Sigmoid colon (tissue), 7 donors: ENCODE measurements at places on chromosomes 4 and X. TPM values are rescaled to one million over a fixed set of nuclear protein-coding genes. Genes with fewer than 3 reads are reported as not detected.
A peak's percentile ranks its signal among the peaks of the same experiment; 100 is the strongest.

The ZNF718 gene
- 7.8 TPM for total RNA-seq

The C1QTNF7 gene
- total RNA-seq, result 16.4 TPM

The EMCN gene
- 6.9 TPM for total RNA-seq

The CNKSR2 gene
- 3.3 TPM for total RNA-seq

DNA sequence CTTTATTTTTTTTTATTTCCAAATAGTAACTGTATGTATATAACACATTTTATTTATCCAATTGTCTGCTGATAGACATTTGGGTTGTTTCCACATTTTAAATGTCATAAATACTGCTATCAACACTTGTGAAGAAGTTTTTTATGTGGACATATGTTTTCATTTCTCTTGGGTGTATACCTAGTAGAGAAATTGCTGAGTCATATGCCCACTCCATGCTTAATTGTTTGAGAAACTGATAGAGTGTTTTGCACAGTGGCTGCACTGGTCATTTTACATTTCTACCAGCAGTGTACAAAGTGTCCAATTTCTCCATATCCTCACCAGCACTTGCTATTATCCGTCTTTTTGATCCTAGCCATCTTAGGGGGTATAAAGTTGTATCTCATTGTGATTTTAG lies 567.8 kb downstream of the GBA3 start:
- no peak overlapping the region for H3K4me3 ChIP-seq
- H3K4me1 ChIP-seq, result no peaks in the 10 kb centered on the region
- H3K36me3 ChIP-seq, result no peaks in the 10 kb centered on the region

- H3K4me1 ChIP-seq, result no peaks in the 10 kb centered on the region
- no peak overlapping the region for H3K4me3 ChIP-seq
- H3K36me3 ChIP-seq, result no peaks in the 10 kb centered on the region
- H3K27ac ChIP-seq, result no peak overlapping the region
- no peak for DNase-seq
- no peaks in the 10 kb centered on the region for H3K27me3 ChIP-seq
These were observed 244.6 kb upstream of the TENM3 start for GRCh38 chr4:181998398-181999295.

GRCh38 chr4:95238554-95238953 lies 310.2 kb downstream of the UNC5C start:
- no peak overlapping the region for H3K27ac ChIP-seq
- no peak for DNase-seq

DNA sequence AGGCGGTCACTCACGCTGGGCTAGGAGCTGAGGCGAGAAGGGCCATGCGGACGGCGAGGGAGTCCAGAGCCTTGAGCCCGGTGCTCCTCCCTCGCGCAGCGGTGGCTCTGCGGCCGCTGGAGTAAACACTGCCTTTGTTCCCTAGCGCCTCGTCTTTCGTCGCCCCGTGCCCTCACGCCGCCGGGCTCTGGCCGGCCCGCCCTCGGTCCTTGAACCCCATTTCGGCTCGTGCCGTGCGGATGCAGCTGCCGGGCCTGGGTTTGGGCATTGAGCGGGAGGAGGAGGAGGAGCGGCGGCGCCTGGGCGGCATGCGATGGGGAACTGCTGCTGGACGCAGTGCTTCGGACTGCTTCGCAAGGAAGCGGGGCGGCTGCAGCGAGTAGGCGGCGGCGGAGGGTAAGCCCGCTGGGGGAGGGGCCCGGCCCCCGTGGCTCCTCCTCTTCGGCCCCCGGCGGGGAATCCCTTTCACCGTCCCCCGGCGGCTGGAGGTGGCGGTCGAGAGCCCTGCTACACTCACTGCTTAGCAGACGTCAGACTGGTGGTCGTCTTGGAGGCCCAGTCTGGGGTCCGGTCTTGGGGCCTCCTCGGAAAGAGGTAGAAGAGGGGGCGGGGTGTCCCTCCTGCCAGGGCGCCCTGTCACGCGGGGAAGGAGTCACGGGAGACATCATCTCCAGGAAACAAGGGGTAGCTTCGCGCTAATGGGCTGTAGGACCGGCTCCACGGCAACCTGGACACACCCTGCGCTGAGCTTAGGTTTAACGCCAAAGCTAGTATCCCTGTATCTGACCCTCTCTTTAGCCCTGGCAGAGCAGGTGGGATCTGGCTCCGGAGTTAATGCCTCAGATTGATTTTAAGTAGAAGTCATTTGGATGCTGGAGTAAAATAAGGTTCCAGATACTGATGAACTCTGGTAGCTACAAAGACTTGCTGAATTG lies at the start of gene AP1AR:
AP1AR (plus strand) TSS at position 9 of the 935 bp plus-strand sequence; CDS start at position 314, 305 bp downstream.
- H3K36me3 ChIP-seq, result no peaks in the 10 kb centered on the region
- no peaks in the 10 kb centered on the region for H3K27me3 ChIP-seq
- H3K4me3 ChIP-seq, result peak within 1 kb of the TSS; percentile 77
- peak; percentile 92 for DNase-seq

DNA sequence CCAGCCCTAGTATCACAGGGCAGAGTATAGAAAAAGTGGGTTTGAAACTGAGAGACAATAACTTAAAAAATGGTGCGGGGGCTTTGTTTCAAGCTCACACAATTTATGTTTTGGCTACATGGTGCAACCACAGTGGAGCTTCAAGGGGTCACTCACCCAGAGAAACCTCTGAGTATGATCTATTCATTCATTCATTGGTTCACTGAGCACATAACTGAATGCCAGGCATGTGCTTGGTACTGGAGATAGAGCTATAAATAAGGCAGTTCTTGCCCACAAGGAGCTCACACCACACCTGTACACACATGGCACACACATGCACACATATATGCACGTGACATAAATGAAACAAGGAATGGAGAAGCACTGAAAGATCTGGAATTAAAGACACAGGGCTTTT lies 171.4 kb downstream of the NHS start:
- H3K36me3 ChIP-seq, result no peaks in the 10 kb centered on the region
- no peak for DNase-seq
- no peaks in the 10 kb centered on the region for H3K4me1 ChIP-seq
- H3K4me3 ChIP-seq, result no peak overlapping the region

DNA sequence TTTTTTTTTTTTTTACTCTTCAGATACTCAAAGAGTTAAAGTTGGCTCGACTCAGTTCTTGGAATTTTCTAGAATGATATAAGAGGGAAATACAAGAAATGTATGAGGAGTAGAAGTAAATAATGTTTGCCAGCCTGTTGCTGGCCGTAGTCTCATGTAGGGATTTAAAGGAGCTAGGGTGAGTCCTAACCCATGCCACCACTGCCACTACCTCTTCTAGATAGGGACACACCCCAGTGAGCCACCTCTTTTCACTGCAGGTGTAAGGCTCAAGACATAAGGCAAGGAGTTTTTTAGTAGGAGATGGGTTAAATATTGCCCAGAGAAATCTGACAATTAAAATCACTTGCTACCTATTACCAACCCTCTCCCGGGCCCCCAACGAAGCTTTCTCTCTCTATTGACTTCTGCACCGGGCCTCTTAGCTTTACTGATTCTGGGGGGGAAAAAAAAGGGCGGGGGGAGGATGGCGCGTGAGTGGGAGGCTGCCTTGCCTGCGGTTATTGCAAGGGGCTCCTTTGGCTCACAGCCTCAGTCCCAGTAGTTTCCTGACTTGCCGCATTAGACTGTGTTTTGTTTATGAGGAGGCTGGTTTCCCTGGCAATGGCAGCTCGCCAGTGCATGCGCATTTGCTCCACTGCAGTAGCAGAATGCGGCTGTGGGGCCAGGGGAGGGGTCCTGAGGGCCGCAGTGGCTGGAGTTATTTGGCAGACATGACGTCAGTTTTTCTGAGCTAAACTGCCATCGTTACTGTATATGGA lies 3.0 kb downstream of the LINC00632 start:
- no peaks in the 10 kb centered on the region for H3K36me3 ChIP-seq
- H3K4me3 ChIP-seq, result peak overlapping the region; percentile 10
- no peaks in the 10 kb centered on the region for H3K27me3 ChIP-seq
- H3K27ac ChIP-seq, result peak overlapping the region; percentile 11

GRCh38 chr4:121464854-121465253 lies 84.0 kb upstream of the QRFPR start:
- H3K27ac ChIP-seq, result no peak overlapping the region
- no peaks in the 10 kb centered on the region for H3K36me3 ChIP-seq
- H3K4me3 ChIP-seq, result no peak overlapping the region
- no peaks in the 10 kb centered on the region for H3K4me1 ChIP-seq

- no peaks in the 10 kb centered on the region for H3K36me3 ChIP-seq
- no peaks in the 10 kb centered on the region for H3K4me1 ChIP-seq
- no peak overlapping the region for H3K4me3 ChIP-seq
- DNase-seq, result no peak
These were observed 168.7 kb upstream of the HAND2 start for GRCh38 chr4:173698557-173699262.

DNA sequence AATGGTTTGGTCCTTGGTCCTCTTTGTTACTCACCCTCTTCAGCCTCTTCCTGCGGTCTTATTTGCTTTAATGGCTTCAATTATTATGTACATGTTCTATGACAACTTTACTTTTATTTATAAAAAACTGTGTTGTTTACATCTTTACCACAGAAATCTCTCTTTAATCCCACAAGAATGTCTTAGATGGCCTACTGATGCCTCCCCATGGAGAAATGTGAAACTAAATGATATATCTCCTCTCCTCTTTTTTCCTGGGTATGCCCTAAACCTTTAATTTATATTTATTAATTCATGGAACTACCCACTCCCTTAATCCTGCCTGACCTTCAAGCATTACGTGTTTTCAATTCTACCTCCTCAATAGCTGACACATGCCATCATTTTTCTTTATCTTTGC lies 573.2 kb downstream of the CENPC start:
- no peaks in the 10 kb centered on the region for H3K4me1 ChIP-seq
- no peak overlapping the region for H3K4me3 ChIP-seq
- no peak for DNase-seq
- no peaks in the 10 kb centered on the region for H3K27me3 ChIP-seq
- no peaks in the 10 kb centered on the region for H3K36me3 ChIP-seq

GRCh38 chrX:72020204-72020603 lies 109.6 kb downstream of the NHSL2 start:
- H3K27ac ChIP-seq, result peak overlapping the region; percentile 82
- peaks cover 22% of the 10 kb centered on the region for H3K4me1 ChIP-seq
- no peak overlapping the region for H3K4me3 ChIP-seq
- no peaks in the 10 kb centered on the region for H3K27me3 ChIP-seq
- DNase-seq, result peak; percentile 77

GRCh38 chr4:121041307-121042090 lies 30.8 kb downstream of the NDNF start:
- no peaks in the 10 kb centered on the region for H3K27me3 ChIP-seq
- no peaks in the 10 kb centered on the region for H3K4me1 ChIP-seq
- no peak for DNase-seq
- no peak overlapping the region for H3K27ac ChIP-seq
- H3K4me3 ChIP-seq, result no peak overlapping the region

DNA sequence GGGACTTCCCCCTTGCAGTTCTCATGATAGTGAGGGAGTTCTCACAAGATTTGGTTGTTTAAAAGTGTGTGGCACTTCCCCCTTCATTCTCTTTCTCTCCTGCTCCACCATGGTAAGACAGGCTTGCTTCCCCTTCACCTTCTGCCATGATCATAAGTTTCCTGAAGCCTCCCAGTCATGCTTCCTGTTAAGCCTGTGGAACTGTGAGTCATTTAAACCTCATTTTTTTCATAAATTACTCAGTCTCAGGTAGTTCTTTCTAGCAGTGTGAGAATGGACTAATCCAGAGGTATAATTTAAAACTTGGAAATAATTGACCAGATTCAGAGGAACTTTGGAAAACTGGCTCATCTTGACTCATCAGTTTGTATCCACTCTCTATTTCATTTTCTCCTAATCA lies 129.0 kb downstream of the TMEM47 start:
- no peaks in the 10 kb centered on the region for H3K4me1 ChIP-seq
- H3K36me3 ChIP-seq, result no peaks in the 10 kb centered on the region
- H3K4me3 ChIP-seq, result no peak overlapping the region
- H3K27me3 ChIP-seq, result no peaks in the 10 kb centered on the region

DNA sequence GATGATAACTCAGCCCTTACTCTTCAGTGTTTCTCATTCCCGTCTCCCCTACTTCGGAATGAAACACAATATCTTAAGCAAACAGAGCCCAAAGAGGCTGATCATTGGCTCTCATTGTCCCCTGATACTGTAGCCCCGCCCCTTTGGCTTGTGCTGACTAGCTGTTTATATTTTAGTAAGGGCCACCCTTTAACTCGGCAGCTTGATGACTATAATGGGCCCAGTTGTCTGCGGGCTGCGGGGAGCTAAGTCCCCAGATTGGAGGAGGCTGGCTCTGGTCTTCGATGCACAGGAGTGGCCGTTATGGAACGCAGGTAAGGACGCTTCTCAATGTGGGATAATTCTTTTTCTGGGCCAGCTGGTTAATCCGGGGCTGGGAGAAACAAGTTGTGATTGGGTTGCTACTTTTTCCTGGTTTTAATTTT lies at the start of gene TRIM2:
TRIM2 (plus strand) TSS at position 197 of the 425 bp plus-strand sequence; CDS start at position 285, 88 bp downstream.
- H3K4me3 ChIP-seq, result peak within 1 kb of the TSS; percentile 27
- peak within 1 kb of the TSS; percentile 54 for H3K27ac ChIP-seq
- peaks cover 19% of the 10 kb centered on the region for H3K4me1 ChIP-seq
- DNase-seq, result peak; percentile 84
- no peaks in the 10 kb centered on the region for H3K36me3 ChIP-seq
